Stimulated activated CD8-positive, alpha-beta memory T cell treated with anti-CD3 and anti-CD28 coated beads, Interleukin-7, amount 100 ng/mL, for 1 hour (primary cell): ENCODE measurements at places on chromosomes 7 and 10.
A peak's percentile ranks its signal among the peaks of the same experiment; 100 is the strongest.

GRCh38 chr10:100303724-100304319 lies 17.3 kb upstream of the BLOC1S2 start:
- DNase-seq, result no peak

DNA sequence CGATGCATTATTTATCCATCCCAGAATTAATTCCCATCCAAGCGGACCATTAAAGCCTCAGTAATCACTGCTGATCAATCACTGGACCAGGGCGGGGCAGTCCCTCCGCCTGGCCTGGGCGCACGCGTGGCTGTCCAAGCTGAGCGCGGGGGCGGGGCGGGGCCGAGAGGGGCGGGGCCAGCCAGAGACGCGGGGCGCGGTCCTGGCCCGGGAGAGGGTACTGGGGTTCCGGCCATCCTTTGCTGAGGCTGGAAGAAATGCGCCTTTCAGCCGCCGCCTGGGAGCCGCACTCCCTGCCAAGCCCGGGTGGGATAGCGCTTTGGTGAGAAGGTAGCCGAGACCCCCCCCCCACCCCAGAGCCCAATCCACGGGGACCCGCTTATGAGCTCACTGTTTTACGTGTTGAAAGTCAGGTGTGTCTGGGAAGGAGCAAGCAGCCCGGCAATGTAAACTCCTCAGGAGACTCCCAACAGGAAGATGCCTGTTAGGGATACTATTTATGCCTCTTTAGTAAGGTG lies at the start of gene ARHGAP22:
ARHGAP22 (minus strand) TSS at position 83 of the 518 bp plus-strand sequence. CDS start 277 bp downstream, outside the sequence.
- DNase-seq, result no peak

DNA sequence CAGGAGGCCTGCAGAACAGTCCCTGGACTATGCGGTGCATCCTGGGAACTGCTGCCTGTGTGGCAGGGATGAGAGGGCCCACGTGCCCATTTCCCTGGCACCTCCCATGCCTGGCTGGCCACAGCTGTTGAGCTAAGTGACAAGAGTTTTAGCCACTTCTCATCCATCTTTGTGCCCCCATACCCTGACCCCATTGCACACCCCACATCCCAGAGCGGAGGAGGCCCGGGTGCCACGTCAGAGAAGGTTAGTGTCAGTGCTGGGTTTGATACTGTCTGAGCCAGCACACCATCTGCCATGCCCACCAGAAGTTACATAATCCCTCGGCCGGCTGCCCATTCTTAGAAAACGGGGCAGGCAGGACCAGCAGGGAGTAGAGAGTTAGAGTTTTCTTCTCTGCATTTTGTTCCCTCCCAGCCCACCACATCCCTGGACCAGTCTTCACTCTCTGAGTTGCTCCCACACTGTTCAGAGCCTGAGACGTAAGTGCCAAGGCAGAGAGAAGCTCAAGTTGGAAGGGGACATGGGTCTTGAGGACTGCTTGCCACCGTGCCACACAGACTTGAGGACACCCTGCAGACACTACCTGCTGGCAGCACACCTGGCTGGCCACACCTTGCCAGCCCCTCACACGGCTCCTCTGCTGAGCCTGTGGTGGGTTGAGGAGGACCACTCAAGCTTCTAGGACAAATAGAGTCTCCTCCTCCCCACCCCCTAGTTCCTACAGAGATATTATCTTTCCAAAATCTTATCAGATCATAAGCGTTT lies 13.1 kb downstream of the UNC5B start:
- DNase-seq, result no peak

DNA sequence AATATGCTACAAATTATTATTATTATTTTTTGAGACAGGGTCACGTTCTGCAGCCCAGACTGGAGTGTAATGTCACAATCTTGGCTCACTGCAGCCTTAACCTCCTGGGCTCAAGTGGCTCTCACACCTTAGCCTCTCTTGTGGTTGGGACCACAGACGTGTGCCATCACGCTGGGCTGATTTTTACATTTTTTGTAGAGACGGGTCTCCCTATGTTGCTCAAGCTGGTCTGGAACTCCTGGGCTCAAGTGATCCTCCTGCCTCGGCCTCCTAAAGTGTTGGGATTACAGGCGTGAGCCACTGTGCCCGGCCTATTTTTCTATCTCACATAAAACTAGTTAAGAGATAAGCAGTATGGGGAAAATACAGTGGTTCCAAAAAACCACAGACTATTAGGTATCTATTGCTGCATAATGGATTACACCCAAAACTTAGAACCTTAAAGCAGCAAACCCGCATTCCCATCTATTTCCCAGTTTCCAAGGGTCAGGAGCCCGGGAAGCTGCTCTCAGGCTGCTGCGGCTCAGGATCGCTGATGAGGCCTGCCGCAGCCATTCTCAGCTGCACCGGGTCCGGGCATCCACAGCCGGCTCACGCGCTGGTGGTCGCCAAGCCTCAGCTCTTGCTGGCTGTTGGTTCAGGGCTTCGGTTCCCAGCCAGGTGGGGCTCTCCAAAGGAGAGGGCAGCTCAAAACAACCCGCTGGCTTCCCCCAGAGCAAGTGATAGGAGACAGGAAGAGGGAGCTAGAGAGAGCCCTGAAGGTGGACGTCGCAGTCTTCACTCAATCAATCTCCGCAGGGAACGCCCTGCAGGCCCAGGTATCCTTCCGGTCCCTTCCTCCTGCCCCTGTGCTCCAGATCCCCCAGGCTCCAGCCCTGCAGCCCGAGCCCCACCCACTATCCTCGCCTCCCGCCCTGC lies 128.2 kb downstream of the UBE2H start:
- DNase-seq, result no peak

DNA sequence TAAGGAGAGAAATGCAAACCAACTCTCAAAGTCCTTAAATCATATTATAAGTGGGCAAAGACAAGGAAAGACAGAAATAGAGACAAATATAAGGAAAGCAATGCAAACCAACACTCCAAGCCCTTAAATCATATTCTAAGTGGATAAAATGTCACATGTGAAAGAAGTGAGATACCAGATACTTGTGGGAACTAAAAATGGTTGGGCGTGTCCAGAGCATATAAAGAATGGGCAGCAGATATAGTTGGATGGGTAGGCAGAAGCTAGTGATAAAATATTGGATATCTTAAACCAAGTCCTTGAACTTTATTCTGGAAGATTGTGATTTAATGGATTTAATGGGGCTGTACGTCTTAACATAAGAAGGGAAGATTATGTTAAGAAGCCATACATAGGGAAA lies 1065.2 kb upstream of the C7orf33 start:
- DNase-seq, result no peak

DNA sequence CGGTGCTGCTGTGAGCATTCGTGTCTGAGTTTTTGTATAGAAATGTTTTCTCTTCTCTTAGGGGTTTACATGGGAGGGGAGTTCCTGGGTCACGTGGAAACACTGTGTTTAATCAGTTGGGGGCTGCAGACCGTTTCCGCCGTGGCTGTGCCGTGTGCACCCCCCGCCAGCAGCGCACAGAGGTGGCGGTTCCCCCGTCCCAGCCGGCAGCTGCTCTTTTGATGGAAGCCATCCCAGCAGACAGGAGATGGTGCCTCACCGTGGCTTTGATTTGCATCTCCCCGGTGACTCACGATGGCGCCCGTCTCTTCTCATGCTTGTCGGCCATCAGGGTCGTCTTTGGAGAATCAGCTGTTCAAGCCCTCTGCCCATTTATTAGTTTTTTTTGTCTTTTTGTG lies 34.9 kb upstream of the FOXL3 start:
- DNase-seq, result no peak

GRCh38 chr10:108632144-108632543 lies 1291.2 kb downstream of the XPNPEP1 start:
- DNase-seq, result no peak

DNA sequence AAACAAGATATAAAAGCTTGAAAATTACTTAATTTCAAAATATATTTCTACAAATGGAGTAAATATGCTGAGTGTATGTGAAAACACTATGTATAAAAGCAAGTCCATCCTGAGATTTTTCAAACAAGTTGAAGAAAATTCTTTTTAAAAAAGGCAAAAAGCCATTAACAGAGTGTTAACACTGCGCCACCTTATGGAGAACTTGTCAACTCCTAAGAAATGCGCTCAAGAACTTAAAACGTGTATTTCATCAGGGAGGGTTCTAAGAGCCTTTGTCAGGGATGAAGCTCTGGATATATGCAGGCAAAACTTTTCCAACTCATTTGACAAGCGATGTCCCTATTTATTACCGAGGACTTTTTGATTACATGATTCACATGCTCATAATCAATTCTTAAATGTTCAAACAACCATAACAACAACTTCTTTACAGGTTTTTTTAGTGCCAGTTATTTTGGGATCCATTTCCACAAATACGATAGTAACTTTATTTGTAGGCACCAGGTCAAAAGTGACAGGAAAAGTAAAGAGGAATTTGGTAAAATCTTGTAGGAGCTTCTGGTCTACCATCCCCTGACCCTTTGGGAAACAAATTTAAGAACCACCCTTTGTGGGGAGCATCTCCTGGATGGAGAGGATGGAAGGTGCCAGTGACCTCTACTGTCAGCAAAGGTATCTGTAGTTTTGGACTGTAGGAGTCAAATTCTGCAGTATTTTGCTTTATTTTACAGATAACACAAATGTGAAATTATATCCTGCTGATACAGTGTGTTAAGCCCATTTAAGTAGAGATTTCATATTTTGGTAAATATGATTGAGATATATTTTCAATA lies 23.2 kb downstream of the CALCR start:
- no peak for DNase-seq

- DNase-seq, result no peak
These were observed 4.9 kb upstream of the VWA2 start for GRCh38 chr10:114234132-114234531.

- DNase-seq, result no peak
These were observed 255.5 kb upstream of the KMT2E start for GRCh38 chr7:104758504-104758903.

- DNase-seq, result no peak
These were observed 23.8 kb upstream of the AHR start for GRCh38 chr7:17274551-17275245.

- no peak for DNase-seq
These were observed 75.5 kb downstream of the CARD11 start for GRCh38 chr7:2968176-2968575.

GRCh38 chr10:72087969-72088888 lies at the start of gene SPOCK2:
Gene SPOCK2 (minus strand): TSS chr10:72088551. CDS start chr10:72088328, 223 bp downstream.
- peak; percentile 43 for DNase-seq

- no peak for DNase-seq
These were observed 12.4 kb downstream of the GFRA1 start for GRCh38 chr10:116260599-116260998.

DNA sequence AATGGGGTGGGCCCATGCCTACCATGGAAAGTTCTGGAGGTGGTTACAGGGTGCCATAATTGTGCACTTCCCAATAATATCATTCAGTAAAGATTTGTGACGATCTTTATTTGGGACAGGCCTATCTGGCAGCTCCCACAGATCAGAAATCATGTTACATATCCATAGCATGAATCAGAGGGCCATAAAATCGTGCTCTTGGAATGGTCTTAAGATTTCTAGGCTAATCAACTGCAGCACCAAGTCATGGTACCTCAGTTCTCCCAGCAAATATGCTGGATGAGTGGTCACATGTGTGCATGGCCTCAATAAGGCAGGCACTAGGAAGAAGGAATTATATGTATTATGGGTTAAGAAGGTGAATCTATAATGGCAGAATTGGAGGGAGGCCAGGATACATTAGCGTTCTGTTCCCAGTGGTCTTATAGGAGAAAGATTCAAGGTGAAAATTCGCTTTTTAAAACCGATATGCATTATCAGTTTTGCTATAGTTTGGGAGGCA lies 134.7 kb downstream of the NRP1 start:
- DNase-seq, result no peak

GRCh38 chr10:31961277-31962074 lies 32.8 kb upstream of the ARHGAP12 start:
- no peak for DNase-seq

GRCh38 chr7:94031865-94032264 lies 27.7 kb upstream of the BET1 start:
- DNase-seq, result no peak

GRCh38 chr7:1274121-1274875 lies 41.6 kb downstream of the UNCX start:
- DNase-seq, result no peak

DNA sequence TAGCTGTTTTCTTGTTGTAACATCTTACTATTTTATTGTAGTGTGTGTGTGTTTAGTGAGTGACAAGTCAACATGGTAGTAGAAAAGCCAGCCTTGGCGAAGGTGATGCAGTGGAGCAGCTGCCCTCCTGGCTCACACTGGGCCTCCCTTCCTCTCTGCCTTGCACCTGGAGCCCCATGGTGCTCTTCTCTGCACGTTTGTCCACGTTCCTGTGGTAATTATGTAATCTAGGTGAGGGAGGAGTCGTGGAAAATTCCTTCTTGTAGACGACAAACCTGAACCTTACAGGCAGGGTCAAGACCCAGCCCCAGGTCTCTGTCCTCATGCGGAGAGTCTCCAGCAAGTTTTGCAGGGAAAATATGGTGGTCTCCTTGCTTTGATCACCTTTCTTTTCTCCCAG lies 348.3 kb upstream of the MKI67 start:
- no peak for DNase-seq

DNA sequence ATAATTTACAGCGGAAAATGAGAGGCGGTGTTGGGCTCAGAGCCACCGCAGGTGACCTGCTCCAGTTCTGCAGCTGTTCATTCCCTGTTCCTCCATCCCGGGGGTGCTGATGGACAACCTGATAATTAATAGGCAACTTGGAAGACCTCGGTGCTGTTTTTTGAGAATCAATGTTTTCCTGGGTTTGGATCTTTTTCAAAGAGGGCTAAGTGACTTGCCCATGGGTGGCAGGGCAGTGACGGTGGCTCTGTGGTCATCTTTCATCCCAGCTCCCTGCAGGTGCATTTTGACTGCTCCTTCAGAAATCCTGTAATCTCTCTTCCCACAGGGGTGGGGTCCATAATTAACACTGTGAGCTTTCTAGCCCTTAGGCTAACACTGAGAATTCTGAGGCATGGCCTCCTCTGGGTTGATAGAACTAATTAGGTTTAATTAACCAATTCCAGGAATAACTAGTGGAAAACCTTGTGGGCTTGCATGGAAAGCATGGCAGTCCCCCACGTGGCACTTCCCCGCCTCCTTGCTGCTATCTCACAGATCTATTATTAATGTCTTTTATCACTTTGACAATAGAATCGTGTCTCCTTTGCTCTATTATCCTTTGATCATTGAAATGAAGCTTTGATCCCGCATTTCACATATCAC lies 217.9 kb downstream of the GLRX3 start:
- no peak for DNase-seq

DNA sequence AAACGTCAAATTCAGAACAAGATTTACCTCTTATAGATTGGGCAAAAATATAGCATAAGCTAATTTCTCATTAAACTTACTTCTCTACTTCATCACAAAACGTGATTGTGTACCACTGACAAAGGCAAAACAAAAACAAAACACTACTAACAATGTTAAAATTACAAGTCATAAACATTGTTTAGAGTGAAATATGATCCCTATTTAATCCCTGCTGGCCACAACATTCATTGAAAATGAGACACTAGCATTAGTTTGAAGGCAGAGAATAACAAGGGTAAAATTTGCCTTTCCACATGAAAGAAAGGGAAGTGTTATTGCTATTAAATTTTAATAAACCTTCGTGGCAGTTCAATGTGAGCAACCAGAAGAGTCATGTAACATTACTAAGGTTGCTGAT lies 45.0 kb downstream of the SEMA3A start:
- no peak for DNase-seq
